Renal cortex interstitium (tissue), 15 donors: ENCODE measurements at places on chromosomes 7 and 10.

DNA sequence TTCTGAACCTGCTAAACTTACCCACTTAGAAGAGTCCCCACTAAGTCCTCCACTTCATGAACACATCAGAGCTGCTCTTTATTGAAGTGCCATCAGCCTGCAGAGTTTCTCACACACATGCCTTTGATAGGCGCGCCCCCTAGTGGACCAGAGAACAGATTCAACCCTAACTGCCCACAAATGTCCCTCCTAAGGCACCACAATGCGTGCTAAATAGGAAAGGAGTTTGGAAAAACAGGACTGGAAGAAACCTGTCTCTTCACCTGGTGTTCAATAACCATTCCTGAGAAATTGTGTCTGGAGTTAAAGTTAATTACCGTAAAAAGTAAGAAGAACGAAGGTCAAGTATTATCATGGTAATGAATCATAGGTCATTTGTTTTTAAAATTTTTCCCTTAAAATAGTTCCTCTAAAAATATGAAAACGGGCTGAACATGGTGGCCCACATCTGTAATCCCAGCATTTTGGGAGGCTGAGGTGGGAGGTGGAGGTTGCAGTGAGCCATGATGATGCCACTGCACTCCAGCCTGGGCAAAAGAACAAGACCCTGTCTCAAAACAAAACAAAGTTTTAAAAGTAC is 249.7 kb downstream of the ELMO1 start:
- DNase-seq: peak; percentile 65

GRCh38 chr10:36688717-36689116 is 436.7 kb upstream of the ANKRD30A start:
- no peak for DNase-seq

DNA sequence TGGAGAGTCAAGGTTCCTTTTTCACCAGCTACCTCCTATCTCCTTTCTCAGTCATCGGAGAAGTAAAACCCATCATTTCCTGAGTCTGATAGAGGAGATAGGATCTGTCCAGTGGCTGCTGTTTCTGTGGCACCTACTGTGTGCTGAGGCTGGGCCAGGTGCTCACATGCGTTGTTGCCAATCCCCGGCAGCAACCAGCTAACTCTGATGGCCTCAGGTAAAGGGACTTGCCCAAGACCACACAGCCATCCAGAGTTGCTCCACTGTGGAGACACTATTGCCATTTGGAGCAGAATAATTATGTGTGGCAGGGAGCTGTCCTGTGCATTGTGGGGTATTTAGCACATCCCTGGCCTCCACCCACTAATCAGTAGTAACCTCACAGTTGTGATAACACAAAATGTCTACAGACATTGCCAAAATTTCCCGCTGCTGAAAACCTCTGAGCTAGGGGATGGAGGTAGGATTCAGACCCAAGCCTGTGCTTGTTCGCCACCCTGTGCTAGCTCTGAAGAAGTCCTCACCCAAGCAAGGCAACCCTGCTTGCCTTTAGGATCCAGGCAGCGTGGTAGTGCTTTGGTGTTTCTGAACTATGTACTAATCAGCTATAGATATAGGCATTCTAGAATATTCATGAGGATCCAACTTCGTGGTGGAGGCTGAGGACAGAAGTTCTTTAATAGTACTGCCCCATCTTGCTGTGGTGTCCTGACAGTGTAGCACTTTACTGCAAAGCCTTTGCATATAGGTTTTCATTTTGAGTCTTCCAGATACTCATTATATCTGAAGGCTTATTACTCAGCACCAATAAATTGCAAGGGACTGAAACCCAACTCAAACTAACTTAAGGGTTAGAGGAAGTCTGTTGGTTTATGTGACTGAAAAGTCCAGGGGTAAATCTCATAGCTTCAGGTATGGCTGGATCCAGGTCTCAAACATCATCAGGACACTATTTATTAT is 164.6 kb downstream of the GRK5 start:
- DNase-seq: no peak

DNA sequence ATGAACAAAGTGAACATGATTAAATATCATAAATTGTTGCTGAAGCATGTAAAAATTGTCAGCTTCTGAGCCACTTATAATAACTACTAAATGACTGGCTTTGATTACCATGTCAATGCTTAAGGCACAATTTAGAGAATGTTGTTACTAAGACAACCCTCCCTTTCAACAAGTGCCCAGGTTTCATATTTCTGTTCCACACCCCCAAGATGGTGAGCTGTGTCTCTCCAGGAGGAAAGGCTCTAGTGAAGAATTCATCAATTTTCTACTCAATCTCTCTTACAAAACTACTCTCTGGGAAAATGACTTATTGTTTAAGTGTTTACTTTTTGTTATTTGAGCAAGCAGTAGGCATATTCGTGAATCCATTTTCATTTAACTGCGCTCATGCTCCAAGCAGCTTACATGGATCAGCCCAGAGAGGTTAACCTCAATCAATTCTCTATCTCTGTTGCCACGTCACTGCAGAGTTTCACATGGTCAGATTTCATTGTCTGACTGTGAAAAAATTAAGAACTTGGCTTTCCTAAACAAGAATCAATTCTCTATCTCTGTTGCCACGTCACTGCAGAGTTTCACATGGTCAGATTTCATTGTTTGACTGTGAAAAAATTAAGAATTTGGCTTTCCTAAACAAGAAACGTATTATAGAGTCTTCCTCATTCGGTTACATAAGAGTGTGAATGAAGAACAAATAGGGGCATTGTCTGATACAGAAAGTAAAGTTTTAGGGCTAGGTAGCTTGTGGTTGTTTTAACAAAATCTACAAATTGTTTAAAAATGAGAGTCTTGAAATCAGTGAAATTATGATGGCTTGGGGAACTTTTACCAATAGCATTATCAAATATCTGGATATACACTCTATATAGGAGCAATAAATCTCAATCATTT is 49.7 kb downstream of the CCDC71L start:
- DNase-seq: no peak

- DNase-seq: no peak
Measured at GRCh38 chr10:87973635-87974034, 110.2 kb downstream of the PTEN start.

GRCh38 chr10:7161484-7162250 is 249.2 kb downstream of the SFMBT2 start:
- DNase-seq: no peak

GRCh38 chr7:105656922-105657521 is 75.7 kb upstream of the EFCAB10 start:
- DNase-seq: no peak

DNA sequence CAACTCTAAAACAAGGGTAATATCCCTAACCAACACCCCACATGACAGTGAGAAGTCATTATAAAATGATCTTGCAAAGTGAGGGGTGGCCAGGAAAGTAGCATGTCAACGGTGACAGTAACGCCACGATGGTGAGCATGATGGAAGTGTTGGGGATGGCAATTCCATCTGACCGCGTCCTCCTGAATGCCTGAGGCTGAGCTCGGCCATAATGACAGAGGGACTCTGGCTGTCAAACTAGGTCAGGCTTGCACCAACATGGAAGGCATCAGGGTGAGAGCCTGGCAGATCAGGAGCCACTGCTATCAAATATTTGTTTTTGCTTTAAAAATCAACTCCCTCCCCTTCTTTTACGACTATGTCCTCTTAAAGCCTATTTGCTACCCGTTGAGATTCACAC is 55.7 kb upstream of the EFCAB10 start:
- no peak for DNase-seq

GRCh38 chr7:143408252-143408685 is 387 bp downstream of the EPHA1 start:
- DNase-seq: no peak
